Gastroesophageal sphincter (tissue), 4 donors: ENCODE measurements at places on chromosomes 3 and 15. TPM values are rescaled to one million over a fixed set of nuclear protein-coding genes. Genes with fewer than 3 reads are reported as not detected.

SLC24A1 gene
- total RNA-seq, result 4.6 TPM

TMCO5A gene
- total RNA-seq, result not detected

MELTF gene
- total RNA-seq, result 5.0 TPM

ITIH3 gene
- total RNA-seq, result not detected
